ENCODE measurements at places on chromosomes 3 and 15.

DNA sequence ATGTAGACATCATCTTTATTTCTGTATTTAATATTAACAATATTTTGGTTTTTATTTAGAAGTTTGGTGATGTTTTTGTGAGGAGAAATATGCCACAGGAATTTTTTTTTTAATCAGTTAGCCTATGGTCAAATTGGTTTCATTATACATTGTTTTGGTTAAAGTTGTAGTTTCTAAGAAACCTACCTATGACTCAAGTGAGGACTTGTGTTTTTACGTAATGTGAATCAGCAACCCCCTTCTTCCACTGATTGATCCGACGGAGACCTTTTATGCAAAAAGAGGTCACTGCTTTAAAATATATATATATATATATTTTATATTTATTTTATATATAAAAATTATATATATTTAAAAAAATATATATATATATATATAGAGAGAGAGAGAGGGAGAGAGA is 698.1 kb downstream of the FHIT start:
- DNase-seq, result no peak

DNA sequence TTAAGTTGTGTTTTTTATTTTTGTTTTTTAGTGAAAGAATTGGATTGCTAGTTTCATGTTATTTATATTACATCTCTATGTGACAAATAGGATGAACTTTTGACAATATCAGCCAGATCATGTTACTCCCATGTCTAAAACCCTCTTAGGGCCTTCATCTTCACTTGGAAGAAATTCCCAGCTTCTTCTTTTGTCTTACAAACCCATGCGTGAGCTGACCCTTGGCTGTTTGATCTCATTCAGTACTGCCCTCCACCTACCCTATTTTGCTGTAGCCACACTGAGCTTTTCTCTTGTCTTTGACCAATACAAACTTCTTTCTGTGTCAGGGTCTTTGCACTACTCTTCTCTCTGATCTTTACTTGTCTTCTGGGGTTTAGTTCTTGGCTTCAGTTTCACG is 37.0 kb downstream of the RBM6 start:
- no peak for DNase-seq

DNA sequence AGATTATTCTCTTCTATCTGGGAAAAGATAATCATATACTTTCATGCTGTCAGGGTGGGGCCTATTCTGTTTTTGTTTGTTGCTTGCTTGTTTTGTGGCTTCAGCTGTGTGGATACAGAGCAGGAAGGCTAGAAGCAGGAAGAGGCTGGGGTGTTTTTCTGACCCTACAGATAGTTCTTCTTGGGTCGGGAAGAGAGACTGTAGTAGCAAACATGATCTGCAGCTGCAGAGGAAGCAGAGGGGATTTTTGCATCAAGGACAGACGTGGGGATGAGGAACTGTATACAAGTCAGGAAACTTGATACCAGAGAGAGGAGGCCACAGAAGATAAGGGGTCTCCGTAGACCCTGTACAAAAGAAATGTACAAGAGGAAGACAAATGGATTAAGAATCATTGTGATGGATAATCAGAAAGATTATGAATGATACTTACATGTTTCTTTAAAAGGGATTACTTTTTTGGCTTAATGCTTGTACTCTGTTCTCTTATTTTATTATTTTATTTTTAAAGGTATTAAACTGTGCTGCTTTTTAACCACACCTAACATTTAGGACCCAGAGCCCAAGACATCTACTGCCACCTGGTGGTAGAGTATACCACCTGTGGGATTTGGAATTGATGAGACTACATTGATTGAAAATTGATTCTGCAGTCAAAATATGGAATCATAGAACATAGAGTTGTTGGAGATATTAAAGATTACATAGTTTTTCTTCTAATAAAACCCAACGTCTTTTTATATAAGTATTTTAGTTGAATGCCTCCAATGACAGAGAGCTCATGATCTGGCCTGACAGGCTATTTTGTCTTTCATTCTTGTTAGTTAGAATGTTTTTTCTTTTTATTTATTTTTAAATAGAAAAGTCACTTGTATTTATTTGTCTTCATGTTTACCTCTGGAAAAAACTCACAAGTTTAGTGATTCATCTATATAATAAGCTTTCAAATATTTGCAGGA is 87.3 kb upstream of the ROPN1 start:
- no peak for DNase-seq

GRCh38 chr15:78127882-78128281 is 3.4 kb downstream of the CIB2 start:
- DNase-seq, result no peak
